GOT3 (cell line): ENCODE measurements at places on chromosomes 3 and 15.

- DNase-seq: no peak
Observed at GRCh38 chr15:86540840-86541467, 461.3 kb downstream of the AGBL1 start.

DNA sequence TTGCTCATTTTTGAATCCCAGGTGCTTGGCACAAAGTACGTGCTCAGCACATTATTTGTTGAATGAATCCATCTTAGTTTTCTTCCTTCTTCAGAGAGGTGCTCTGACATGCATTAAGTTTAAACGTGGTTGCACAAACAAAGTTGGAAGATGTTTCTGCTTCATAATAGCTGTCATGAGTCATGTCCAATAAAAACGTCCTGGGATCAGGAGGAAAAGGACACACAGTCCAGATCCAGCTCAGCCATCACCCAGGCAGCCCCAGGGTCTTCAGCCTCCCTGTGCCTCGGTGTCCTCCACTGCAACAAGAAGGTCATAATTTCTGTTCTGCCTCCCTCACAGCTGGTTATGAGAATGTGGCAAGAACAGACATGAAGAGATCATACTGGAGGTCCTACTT, 55.4 kb downstream of the CCNL1 start:
- DNase-seq: no peak

- DNase-seq: no peak
Observed at GRCh38 chr3:169602482-169602881, 61.0 kb downstream of the MECOM start.

- no peak for DNase-seq
Observed at GRCh38 chr3:64272842-64273241, 47.6 kb upstream of the PRICKLE2 start.

- no peak for DNase-seq
Observed at GRCh38 chr15:79053894-79054293, 36.7 kb downstream of the RASGRF1 start.

- no peak for DNase-seq
Observed at GRCh38 chr15:35630985-35631384, 85.0 kb upstream of the DPH6 start.

GRCh38 chr3:160381470-160381869, 17.6 kb downstream of the IFT80 start:
- no peak for DNase-seq
